Activated naive CD8-positive, alpha-beta T cell treated with anti-CD3 and anti-CD28 coated beads for 36 hours (primary cell): ENCODE measurements at places on chromosomes 3 and 15.

- DNase-seq: no peak
These were observed 61.4 kb upstream of the POLG start for GRCh38 chr15:89395996-89396395.

GRCh38 chr3:140378571-140379340 lies 299.1 kb upstream of the TRIM42 start:
- no peak for DNase-seq

DNA sequence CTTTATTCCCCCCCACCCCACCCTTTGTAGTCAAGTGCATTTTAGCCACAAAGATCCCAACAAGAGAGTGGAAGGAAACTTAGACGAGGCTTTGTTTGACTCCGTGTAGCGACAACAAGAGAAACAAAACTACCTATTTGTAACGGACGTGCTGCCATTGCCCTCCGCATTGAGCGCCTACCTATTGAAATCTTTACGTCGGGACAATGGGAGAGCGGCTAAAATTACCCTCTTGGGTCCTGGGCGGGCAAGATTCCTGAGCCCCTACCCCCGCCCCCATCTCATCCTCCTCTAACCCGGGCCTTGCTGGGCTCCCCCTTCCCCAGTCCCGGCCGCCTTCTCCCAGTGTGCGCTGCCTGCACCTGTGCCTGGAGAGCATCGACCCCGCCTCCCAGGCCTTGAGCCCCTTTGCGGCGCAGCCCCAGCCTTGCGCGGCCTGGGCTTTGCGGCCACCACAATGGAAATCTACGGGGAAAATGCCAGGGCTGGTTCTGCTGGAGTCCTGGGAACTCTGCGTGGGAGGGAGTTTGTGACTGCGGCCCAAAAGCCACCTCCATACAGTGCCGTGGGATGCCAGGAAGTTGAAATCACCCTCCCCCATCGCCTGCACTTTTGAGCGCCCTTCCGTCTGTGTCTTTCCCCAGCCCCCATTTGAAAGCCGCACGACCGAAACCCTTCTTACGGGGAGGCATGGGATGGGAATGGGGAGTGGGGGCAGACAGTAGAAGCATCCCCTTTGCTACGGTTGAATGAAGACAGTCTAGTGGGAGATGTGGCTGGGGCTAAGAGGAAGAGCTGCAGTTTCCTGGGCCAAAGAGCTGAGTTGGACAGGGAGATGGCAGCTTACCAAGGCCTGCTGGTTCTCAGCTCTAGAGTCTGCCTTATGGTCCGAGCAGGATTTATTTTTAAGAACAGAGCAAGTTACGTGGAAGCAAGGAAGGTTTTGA lies 1.1 kb upstream of the SOX2 start:
- DNase-seq: no peak

DNA sequence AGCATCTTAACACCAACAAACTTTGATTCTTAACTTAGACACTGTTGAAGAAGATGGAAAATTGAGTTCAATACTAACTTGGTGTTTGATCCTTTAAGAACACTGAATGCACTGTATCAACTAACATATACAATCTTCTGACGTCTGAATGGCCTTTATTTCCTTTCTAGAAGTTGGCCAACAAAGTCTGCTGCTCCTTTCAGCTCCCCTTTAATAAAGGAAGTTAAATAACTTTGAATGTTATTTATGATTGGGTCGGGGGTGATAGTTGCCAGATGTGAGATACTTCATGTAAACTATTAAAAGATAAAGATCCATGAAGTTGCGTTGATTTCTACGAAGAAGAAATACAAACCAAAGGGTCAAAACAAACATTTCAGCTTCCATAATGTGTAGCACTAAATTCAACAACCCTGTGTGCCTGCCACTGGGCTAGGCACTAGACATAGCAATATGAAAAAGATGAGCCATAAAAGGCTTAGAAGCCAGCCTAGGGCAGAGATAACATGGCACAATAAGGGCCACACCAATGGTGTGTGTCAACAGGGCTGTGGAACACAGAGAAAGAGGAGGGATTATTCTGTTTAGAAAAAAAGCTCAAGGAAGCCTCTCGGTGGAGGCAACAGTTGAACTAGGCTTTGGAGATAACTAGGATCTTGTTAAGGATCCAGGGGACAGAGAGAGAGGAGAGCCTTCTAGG lies 337.8 kb downstream of the MECOM start:
- DNase-seq: no peak

GRCh38 chr3:71905426-71905825 lies 120.5 kb upstream of the PROK2 start:
- DNase-seq: no peak

GRCh38 chr15:79030470-79030869 lies 60.1 kb downstream of the RASGRF1 start:
- DNase-seq: no peak

DNA sequence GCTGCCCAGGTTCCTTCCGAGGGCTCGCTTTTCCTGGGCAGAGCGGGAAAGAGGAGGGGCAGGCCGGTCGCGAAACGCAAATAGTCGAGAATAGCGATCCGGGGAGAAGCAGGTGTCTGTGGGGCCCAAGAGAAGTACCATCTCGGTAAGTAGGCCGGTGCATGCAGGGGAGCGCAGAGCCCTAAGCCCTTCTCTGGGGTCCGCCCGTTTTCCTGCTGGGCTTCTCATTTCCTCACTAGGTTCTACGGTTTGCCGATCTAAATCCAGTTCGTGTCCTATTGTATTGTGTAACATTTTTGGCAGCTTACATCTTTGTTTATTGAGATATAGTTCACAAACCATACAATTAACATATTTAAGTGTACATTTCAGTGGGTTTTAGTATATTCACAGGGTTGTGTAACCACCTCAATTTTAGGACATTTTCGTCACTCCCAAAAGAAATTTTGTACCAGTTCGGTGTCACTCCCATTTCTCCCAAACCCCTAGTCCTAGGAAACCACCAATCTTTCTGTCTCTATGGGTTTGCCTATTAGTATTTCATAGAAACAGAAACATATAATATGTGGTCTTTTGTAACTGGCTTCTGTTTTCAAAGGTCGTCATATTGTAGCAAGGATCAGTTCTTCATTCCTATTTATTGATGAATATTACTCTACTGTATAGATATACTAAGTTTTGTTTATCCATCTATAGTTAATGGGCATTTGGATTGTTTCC lies 6.8 kb upstream of the TRIM69 start:
- peak; percentile 38 for DNase-seq

DNA sequence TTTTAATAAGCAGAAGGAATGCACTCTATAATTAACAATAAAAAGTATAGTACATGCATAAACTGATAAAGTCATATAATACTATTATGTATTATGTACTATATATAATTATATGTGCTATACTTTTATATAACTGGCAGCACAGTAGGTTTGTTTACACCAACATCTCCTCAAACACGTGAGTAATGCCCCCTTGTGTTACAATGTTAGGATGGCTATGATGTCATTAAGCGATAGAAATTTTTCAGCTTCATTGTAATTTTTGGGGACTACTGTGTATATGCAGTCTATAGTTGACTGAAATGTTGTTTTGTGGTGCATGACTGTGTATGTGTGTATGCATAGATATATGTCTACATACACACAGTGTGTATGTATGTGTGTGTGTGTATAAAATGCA lies 100.6 kb downstream of the SLMAP start:
- DNase-seq: no peak

- no peak for DNase-seq
These were observed 386.3 kb upstream of the NR2F2 start for GRCh38 chr15:95944193-95944592.

DNA sequence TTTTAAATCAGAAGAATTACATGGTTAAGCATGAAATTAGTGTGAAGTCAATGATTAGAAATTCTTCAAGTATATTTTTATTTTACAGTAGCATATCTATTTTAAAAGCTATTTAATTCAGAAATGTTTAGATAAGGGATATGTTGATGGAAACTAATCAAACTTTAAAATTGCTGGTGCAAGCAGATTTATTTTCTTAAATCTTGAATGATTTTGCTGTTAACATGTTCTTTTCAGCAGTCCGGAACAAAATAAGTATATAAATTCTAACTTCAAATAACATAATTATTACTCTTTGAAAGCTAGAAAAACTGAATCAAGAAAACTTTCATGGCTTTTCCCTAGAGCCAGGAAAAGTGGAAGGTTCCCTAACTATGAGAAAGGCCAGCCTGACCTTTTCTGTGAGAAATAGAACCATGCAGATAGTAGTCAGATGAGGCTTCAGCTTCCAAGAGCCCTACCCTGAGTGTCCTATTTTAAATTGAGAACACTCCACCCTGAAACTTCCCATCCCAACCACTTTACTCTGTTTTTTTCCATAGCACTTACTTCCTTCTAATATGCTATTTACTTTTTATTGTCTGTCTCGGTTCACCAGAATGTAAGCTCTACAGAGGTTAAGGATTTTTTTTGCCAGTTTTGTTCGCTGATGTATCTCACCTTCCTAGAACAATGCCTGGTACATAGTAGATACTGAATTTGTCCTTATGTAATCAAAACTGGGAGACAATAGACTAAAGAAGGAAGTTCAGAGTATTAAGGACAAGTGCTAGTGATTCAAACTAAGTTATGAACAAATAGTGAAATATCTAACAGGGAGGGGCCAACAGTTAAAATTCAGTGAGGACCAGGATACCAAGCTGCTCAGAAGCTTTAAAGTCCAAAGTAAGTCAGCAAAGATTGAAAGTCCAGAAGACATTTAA lies 66.8 kb downstream of the CD200R1L start:
- DNase-seq: no peak

- DNase-seq: peak; percentile 40
These were observed 62.7 kb upstream of the CD47 start for GRCh38 chr3:108153451-108153981.

- no peak for DNase-seq
These were observed 115.9 kb downstream of the EEFSEC start for GRCh38 chr3:128269006-128269775.

GRCh38 chr3:127284258-127284657 lies 3.6 kb downstream of the PRR20G start:
- no peak for DNase-seq

DNA sequence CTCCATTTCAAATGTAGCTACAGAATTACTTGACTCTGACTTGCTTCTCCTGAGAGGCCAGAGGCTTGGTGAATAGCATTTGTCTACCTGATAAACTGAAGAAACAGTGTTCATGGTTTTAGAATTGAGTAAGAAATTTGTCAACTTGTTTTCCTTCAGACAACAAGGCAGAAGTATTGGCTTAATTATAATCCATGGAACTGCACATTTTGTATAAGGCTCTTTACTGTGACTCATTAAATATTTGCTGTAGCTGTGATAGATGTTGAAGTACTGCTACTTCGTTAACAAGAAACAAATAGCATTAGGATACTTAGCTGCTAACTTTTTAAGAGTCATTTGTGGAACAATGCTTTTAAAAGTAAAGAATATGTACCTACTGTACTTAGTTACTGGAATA lies 4.6 kb downstream of the UNC13C start:
- no peak for DNase-seq

GRCh38 chr15:42712584-42712983 lies 24.3 kb downstream of the CDAN1 start:
- no peak for DNase-seq

- DNase-seq: no peak
These were observed 37.4 kb downstream of the MYO1E start for GRCh38 chr15:59335207-59335786.

- DNase-seq: no peak
These were observed 134.9 kb upstream of the IQSEC1 start for GRCh38 chr3:13207975-13208705.

DNA sequence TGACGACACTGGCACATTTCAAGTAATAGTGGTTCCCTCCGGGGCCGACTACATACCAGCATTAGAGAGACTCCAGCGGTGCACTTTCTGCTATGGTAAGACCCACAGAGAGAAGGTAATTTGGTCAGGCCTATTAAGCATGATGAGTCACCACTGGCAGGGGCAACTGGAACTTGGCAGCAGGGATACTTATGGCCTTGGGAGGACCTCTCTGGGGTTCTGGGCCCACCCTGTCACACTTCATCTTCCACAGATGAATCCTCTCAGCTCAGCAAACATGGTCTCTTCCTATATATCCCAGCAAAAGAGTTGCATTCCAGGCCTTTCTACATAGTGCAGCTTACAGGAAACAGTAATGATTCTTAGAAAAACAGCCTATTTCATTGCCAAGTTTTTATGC lies 88.0 kb downstream of the PIK3R4 start:
- DNase-seq: no peak

- no peak for DNase-seq
These were observed 10.2 kb downstream of the FAM162A start for GRCh38 chr3:122394173-122394572.

DNA sequence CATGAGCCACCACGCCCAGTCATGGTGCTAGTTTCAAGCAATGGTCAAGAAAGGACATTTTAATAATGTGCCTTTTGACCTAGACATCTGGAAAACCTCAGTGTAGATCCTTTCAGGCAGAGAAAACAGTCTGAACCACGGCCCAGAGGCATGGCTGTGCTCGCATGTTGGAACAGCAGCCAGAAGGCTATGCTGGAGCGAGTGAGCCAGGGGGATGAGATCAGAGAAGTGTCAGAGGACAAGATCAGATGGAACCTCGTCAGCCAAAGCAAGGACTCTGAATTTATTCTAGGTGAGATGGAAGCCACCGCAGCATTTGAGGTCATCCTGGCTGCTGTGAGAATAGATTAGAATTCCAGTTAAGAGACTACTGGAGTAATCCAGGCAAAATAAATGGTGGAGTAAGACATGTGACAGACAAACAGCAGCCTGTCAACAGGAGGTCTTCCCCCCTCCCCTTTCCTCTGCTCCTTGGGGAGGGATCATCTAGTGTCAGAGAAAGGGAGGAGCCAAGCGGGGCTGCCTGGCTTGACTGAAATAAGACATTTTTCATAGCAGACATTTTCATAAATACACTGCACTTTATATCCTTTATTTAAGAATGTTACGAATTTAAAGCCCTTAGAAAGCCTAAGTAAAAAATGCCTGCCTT lies 40.4 kb upstream of the ACKR4 start:
- DNase-seq: no peak

- no peak for DNase-seq
These were observed 27.3 kb upstream of the TRAK1 start for GRCh38 chr3:42063888-42064287.

- DNase-seq: no peak
These were observed 21.6 kb downstream of the TRA2B start for GRCh38 chr3:185916042-185916833.

DNA sequence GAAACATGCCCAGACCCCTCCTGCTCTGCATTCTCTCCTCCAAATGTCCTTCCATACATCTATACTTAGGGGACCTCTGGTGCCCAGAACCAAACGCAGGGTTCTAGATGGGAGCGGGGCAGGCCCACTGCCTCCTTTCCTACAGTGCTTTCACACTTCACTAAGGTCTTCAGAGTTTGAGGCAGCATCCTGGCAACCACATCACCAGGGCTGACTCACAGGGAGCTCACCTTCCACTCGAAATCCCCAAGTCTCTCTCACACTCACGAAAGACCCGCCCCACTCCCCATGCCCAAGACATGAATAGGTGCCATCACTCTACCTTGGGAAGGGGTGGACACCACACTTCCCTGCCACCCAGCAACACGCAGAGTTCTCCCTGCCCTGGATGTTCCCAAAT lies 18.9 kb downstream of the HOMER2 start:
- DNase-seq: peak; percentile 6

- no peak for DNase-seq
These were observed 144.6 kb downstream of the VGLL4 start for GRCh38 chr3:11499144-11499543.

GRCh38 chr15:31480356-31481025 lies 153.9 kb downstream of the KLF13 start:
- no peak for DNase-seq
